ENCODE measurements at places on chromosomes 6 and 20.
A peak's percentile ranks its signal among the peaks of the same experiment; 100 is the strongest.

DNA sequence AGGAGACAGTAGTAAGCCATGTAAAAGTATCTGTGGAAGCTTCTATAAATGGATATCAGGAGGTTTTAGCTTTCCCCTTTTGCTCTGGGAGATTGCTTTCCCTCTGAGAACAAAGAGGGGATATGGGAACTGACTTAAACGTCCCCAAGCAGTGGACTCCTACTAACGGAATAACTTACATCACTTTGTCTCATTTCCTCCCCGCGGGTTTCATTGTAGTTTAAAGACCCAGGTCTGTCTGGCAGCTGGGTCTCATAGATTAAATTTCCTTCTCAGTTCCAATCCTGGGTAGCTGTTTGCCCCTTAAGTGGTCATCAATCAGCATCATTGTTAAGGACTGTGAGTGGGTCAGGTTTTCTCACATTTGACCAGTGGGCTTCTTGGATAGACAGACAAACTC, 68.7 kb downstream of the PLAGL1 start:
- DNase-seq, result no peak

- no peak for DNase-seq
These were observed 31.7 kb upstream of the CCR6 start for GRCh38 chr6:167091026-167091804.

DNA sequence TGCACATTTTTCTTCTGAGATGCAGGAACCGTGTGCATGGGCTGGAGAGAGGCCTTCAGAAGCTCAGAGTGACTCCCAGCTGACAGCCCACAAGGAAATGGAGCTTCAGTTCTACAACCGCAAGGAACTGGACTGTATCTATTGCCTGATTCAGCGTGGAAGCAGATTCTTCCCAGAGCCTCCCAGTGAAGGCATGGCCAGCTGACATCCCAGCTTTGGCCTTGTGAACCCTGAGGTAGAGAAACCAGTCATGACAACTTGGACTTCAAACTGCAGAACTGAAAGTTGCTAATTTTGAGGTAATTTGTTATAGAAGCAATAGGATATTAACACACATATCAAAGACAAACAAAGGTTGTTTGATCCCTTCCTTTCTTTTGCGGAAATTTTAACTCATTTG, 94.3 kb upstream of the NOX3 start:
- DNase-seq, result no peak

DNA sequence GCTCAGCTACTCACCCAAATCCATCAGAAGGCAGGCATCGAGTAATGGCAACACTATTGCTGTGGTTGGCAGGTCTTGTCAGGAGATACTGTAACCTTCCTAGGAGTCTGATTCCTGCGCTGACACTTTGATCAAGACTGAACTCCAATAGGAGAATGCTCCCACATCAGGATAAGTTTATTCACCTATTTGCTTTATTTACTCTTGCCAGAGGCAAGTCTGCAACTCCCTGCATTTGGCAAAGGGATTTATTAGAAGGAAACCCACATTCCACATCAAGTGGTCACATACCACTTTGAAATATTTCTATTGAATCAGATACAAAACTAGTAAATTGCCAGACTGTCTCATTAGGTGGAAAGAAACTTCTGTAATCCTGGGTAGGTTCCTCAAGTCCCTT, 43.5 kb downstream of the ZFAND3 start:
- no peak for DNase-seq

- no peak for DNase-seq
These were observed 66.3 kb downstream of the RBM38 start for GRCh38 chr20:57457243-57458095.

- no peak for DNase-seq
These were observed 18.5 kb downstream of the POM121L2 start for GRCh38 chr6:27293436-27294098.

DNA sequence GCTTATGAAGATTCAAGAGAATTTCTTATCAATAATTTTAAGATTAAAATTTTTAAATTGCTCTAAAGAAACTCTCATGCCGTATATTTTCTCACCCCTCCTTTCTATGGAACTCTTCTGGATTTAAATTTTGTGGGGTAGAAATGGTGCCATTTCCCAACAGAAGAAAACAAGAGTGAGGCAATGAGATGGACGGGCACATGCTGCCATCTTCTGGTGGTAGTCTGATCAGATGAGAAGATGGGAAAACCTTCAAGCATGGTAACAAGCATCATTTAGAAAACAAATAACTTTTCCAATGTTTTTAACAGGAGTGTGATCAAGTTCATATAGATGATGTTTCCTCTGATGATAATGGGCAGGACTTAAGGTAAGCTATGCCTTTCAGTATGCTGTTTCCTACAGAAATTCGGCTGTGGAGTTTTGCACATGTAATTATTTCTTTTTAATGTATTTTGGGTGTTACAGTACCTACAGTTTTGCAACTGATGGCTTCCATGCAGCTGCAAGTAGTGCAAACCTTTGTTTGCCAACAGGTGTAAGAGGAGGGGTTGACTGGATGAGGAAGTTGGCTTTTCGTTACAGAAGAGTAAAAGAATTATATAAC, 271.4 kb downstream of the EYA4 start:
- DNase-seq, result no peak

DNA sequence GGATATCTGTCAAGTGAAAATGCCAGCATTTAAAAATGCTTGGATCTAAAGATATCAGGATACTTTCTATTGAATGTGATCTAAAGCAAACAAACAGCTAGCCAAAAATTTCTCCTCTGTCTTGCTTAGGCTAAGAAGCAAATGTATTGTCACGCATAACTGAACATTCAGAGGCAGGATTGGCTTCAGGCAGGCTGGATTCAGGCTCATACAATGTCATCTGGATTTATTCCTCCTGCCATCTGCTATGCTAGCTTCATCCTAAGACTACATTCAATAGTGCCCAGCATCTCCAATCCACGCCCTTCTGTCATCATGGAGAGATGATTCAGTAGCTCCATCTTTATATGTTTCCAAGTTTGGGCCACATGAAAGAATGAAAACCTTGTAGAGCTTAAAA, 27.1 kb downstream of the PFDN4 start:
- DNase-seq, result no peak

GRCh38 chr6:149031859-149032598, 285.2 kb downstream of the UST start:
- DNase-seq, result peak; percentile 35

DNA sequence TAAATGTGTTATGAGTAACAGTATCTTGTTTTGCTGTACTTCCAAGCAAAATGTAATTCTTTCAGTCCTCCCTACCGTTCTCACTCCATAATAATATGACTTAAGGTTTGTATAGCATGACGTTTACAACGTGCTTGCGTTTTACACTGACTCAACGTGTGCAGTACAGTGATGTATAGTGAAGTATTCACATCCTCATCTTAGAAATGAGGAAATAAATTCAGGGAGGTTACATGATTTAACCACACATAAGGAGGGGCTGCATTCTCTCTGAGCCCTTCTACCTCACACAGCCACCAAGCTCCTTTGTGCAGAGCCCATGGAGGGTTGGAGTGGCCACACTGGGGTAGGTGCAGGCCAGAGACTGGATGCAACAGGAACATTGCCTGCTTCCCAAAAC, 164.5 kb downstream of the MTHFD1L start:
- DNase-seq, result no peak

DNA sequence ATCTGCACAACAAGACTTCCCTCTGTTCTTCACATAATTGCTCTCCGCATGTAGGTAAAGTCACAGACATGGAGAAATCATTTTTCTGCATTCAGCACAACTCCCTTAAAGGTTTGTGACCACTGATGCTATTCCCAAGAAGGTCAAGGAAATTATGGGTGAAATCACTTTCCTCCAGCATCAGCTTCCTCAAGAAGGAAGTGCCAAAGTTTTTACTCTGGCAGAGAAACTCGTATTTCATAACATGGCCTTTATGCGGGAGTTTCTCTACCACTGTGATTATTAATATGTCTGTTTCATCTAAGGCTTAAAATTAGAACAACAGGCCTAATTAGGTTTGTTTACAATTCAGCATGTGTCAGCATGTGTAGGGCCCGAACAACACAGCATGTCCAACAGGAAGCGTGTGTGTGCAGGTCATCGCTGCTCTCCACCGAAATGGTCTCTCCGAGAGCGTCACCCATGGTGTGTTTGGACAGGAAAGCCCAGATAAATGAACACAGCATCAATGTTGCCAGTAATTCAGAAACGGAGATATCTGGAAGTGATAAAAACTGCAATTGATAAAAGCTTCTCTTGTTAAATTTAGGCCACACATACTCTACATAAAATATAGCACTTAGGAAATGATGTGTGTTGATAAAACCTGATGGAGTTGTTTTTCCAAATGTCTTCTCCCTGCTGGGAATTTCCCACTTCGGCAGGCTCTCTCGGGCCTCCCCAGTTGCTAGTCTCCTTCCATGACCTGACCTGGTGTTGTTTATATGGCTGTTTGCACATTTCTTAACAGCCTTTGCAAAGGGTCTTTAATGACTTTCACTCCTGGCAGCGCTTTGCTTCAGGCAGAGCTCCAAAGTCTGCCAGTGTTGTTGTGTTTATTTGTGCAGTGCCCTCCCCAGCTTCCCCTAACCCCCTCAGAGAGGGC, 265.1 kb upstream of the CEP162 start:
- no peak for DNase-seq

DNA sequence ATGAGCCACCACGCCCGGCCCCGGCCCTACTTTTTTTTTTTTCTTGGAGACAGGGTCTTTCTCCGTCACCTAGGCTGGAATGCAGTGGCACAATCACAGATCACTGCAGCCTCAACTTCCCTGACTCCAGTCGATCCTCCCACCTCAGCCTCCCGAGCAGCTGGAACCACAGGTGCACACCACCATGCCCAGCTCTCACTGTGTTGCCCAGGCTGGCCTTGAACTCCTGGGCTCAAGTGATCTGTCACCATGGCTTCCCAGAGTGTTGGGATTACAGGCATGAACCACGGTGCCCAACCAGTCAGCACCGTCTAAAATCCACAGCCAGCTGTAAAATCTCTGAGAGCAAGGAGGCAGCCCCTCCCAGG, 17.4 kb downstream of the SLC17A9 start:
- no peak for DNase-seq

DNA sequence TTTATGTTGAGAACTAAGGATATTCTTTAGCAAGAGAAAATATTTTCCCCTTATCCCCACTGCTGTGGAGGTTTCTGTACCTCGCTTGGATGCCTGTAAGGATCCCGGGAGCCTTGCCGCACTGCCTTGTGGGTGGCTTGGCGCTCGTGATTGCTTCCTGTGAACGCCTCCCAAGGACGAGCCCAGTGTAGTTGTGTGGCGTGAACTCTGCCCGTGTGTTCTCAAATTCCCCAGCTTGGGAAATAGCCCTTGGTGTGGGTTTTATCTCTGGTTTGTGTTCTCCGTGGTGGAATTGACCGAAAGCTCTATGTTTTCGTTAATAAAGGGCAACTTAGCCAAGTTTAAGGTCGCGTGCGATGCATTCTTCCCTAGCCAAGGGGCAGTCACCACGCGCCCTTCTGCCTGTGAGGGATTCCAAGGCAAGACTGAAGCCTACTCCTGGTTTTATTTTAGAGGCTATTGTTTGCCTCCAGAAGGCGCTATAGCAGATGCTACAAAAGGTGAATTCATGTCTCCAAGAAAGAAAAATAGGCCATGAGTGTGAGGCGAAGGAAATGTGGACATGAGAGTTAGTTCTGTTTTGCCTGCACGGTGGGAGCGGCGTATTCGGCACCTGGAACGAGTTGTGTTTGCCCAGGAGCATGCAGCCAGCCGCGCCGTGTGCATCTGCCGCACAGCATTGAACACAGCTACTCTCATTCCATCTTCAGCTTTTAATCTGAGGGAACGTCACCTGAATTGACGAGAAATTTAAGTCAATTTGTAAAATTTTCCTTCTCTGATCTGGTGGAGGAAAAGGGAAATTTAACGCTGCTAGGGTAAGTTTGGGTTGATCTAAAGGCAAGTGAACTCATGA, 40.3 kb upstream of the IRF4 start:
- DNase-seq, result no peak

DNA sequence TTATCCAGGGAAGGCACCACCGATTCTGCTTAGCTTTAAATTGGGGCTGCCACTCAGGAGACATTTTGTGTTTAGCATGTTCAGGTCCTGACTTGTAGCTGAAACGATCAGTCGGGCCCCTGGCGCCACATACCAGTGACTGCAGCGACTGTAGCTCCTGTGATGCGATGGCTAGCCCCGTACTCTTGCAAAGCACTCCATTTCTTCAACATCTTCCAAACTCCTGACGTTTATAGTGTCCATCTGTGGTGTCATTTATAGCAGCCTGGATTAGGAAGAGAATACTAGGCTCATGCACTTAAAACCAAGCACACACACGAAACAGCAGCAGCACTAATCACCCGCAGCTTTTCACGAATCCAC, 13.0 kb downstream of the POU3F2 start:
- DNase-seq, result no peak

- no peak for DNase-seq
These were observed 27.8 kb upstream of the ERVFRD-1 start for GRCh38 chr6:11139051-11139960.

GRCh38 chr20:58235010-58235409, 6.6 kb upstream of the ANKRD60 start:
- DNase-seq, result no peak

GRCh38 chr6:38720295-38720694, 5.2 kb downstream of the DNAH8 start:
- DNase-seq, result no peak

DNA sequence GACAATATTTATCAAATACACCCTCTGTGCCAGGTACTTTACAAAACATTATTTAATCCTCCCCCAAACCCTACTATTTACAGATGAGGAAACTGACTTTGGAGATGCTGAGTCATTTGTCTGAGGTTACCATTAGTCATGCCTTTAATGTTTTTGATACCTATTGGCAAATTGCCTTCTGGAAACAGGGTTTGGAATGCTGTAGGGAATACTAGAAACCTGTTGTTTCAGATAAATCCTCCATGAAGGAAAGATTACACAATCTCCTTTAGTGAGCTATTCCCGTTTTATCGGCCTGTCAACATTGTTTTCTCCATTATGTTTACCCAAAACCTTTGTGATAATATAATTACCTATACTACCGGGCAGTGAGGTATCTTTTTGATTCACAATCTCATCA, 93.6 kb upstream of the ADGRF1 start:
- no peak for DNase-seq

GRCh38 chr20:15375836-15376235, 1038.4 kb upstream of the FLRT3 start:
- DNase-seq, result no peak

DNA sequence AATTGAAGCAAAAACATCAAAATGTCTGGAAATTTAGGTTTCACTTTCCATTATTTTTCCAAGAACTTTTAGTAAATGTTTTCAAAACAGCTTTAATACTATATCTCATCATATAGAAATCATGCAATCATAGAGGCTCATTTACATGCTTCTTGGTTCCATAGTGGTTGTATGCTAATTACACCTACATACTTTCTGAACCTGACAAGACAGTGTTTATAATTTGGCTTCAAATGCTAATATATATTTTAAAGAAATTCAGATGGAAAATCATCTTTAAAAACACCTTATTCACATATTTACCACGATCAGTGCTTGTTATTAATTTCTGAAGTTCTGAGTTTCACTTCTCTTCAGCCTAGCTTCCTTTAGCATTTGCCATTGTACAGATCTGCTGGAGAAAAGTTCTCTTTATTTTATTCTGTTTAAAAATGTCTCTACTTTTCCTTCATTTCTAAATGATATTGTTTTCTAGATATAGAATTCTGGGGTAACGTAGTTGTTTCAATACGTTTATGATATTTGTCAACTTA, 89.9 kb downstream of the PLCB1 start:
- DNase-seq, result no peak
